ENCODE measurements at places on chromosomes 3 and 15. TPM values are rescaled to one million over a fixed set of nuclear protein-coding genes. Genes with fewer than 3 reads are reported as not detected.

GRCh38 chr15:74377831-74378766 is 10.7 kb upstream of the CYP11A1 start:
- DNase-seq = no peak
- no peak overlapping the region for H3K27ac ChIP-seq
- no peak overlapping the region for H3K4me3 ChIP-seq
- no peaks in the 10 kb centered on the region for H3K36me3 ChIP-seq
- peaks cover 4% of the 10 kb centered on the region for H3K27me3 ChIP-seq
- peaks cover 11% of the 10 kb centered on the region for H3K4me1 ChIP-seq

GRCh38 chr3:171690281-171690680 is 120.0 kb downstream of the PLD1 start:
- DNase-seq = no peak
- peaks cover 7% of the 10 kb centered on the region for H3K4me1 ChIP-seq
- H3K36me3 ChIP-seq = peaks cover 15% of the 10 kb centered on the region
- H3K27me3 ChIP-seq = no peaks in the 10 kb centered on the region
- H3K27ac ChIP-seq = no peak overlapping the region
- H3K4me3 ChIP-seq = no peak overlapping the region

DNA sequence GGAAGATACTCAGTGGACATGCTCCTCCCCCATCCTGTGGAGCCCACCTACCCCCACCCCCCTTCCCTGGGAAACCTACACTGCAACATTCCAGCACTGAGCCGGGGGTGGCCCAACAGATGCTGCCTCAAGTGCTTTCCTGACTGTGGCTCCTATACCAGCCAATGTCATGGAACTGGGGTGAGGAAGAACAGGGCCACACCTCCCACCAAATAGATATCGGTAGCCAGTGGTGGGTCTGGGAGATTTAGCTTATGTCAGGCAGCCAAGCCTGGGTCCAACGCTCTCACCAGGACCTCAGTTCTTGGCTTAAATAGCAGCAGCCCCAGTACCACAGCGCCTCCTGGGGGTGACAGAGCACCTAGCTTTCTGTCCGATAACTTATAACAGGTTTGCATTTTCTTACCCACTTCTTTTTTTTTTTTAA is 30.3 kb downstream of the CDC25A start:
- DNase-seq = peak; percentile 36
- H3K4me1 ChIP-seq = no peaks in the 10 kb centered on the region
- no peak overlapping the region for H3K27ac ChIP-seq
- H3K27me3 ChIP-seq = no peaks in the 10 kb centered on the region

- DNase-seq = no peak
- H3K4me3 ChIP-seq = no peak overlapping the region
- H3K27ac ChIP-seq = no peak overlapping the region
- no peaks in the 10 kb centered on the region for H3K36me3 ChIP-seq
- H3K27me3 ChIP-seq = no peaks in the 10 kb centered on the region
- no peaks in the 10 kb centered on the region for H3K4me1 ChIP-seq
Measured at GRCh38 chr3:133381346-133382109, 18.3 kb upstream of the BFSP2 start.

DNA sequence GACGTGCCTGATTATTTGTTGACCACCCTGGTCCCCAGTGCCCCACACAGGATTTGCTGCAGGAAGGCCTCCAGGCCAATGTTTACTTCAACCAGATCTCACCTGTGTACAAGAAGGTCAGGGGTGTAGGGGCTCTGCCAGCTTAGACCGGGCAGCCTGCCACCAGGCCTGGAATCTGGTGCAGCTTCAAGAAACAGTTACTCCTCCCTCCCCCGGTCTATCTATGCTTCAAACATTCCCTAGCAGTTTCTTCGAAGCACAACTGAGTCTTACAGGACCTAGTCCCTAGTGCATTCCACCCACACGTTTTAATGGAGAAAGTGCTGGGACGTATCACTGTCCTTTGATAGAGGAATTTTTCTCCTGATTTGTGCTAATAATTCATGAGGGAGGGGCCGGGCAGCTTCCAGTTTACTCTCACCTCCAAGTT is 8.0 kb downstream of the SH3BP5 start:
- DNase-seq = no peak
- no peaks in the 10 kb centered on the region for H3K27me3 ChIP-seq
- no peaks in the 10 kb centered on the region for H3K36me3 ChIP-seq
- peaks cover 17% of the 10 kb centered on the region for H3K4me1 ChIP-seq
- H3K27ac ChIP-seq = no peak overlapping the region

- DNase-seq = no peak
- no peaks in the 10 kb centered on the region for H3K36me3 ChIP-seq
- no peaks in the 10 kb centered on the region for H3K4me1 ChIP-seq
- no peaks in the 10 kb centered on the region for H3K27me3 ChIP-seq
Measured at GRCh38 chr3:7610634-7611033, 749.7 kb downstream of the GRM7 start.

- no peaks in the 10 kb centered on the region for H3K27me3 ChIP-seq
- no peaks in the 10 kb centered on the region for H3K4me1 ChIP-seq
- H3K36me3 ChIP-seq = no peaks in the 10 kb centered on the region
- no peak overlapping the region for H3K27ac ChIP-seq
- no peak overlapping the region for H3K4me3 ChIP-seq
- DNase-seq = no peak
Measured at GRCh38 chr3:110413807-110414748, 657.5 kb upstream of the NECTIN3 start.

DNA sequence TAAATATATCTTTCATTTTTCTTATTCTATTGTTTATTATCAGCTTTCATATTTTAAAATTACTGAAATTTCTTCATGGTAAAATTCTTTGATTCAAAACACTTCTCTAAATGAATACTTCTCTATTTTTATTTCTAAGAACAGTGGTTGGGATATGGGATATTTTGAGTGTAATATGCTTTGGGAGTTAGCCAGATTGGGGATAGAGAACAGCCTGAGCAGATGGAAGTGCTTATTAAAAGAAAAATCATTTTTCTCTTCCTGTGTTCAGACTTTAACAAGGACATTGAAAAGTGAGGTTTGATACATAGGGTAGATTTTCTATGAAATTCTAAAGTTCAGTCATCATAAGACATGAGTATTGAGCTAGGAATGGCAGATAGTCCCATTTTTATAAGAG is 84.8 kb downstream of the COL6A5 start:
- no peak for DNase-seq
- no peaks in the 10 kb centered on the region for H3K36me3 ChIP-seq
- H3K27ac ChIP-seq = no peak overlapping the region
- H3K27me3 ChIP-seq = no peaks in the 10 kb centered on the region
- no peak overlapping the region for H3K4me3 ChIP-seq

DNA sequence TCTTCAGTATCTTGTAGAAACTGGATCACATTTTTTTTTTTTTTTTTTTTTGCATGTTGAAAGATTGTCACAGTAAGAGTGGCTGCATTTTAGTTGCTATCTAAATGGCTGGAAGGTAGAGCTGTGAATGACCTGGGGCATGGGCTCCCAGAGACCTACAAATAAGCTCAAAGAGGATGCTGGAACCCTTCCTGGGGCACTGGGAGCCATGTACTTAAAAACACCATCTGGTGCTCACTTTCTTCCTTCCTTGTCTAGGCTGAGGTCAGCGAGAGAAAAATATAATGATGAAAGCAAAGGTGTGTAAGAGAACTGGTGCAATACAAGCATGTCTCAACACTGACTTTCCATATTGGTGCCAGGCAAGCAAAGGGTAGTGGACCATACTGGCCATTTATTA is 323.9 kb downstream of the SV2B start:
- no peaks in the 10 kb centered on the region for H3K36me3 ChIP-seq
- no peaks in the 10 kb centered on the region for H3K4me1 ChIP-seq
- no peak overlapping the region for H3K4me3 ChIP-seq
- H3K27ac ChIP-seq = no peak overlapping the region

GRCh38 chr15:42108189-42108588 is 13.8 kb upstream of the PLA2G4D start:
- H3K27me3 ChIP-seq = no peaks in the 10 kb centered on the region
- peaks cover 2% of the 10 kb centered on the region for H3K4me1 ChIP-seq
- no peak overlapping the region for H3K4me3 ChIP-seq
- H3K36me3 ChIP-seq = no peaks in the 10 kb centered on the region
- no peak for DNase-seq
- H3K27ac ChIP-seq = no peak overlapping the region

DNA sequence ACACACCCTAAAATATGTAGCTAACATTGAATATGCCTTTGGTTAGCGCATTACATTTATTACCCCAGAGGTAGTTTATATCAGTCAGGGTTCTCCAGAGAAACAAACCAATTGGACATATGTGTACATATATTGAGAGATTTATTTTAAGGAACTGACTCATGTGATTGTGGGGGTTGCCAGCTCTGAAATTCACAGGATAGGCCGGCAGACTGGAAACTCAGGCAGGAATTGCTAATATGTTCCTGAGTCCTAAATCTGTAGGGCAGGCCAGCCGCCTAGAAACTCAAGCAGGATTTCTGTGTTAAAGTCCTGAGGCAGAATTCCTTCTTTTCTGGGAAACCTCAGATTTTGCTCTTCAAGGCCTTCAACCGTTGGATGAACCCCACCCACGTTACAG is 189.7 kb downstream of the CDIN1 start:
- H3K27ac ChIP-seq = no peak overlapping the region
- no peaks in the 10 kb centered on the region for H3K27me3 ChIP-seq
- H3K36me3 ChIP-seq = no peaks in the 10 kb centered on the region
- H3K4me3 ChIP-seq = no peak overlapping the region
- peaks cover 9% of the 10 kb centered on the region for H3K4me1 ChIP-seq
- no peak for DNase-seq

DNA sequence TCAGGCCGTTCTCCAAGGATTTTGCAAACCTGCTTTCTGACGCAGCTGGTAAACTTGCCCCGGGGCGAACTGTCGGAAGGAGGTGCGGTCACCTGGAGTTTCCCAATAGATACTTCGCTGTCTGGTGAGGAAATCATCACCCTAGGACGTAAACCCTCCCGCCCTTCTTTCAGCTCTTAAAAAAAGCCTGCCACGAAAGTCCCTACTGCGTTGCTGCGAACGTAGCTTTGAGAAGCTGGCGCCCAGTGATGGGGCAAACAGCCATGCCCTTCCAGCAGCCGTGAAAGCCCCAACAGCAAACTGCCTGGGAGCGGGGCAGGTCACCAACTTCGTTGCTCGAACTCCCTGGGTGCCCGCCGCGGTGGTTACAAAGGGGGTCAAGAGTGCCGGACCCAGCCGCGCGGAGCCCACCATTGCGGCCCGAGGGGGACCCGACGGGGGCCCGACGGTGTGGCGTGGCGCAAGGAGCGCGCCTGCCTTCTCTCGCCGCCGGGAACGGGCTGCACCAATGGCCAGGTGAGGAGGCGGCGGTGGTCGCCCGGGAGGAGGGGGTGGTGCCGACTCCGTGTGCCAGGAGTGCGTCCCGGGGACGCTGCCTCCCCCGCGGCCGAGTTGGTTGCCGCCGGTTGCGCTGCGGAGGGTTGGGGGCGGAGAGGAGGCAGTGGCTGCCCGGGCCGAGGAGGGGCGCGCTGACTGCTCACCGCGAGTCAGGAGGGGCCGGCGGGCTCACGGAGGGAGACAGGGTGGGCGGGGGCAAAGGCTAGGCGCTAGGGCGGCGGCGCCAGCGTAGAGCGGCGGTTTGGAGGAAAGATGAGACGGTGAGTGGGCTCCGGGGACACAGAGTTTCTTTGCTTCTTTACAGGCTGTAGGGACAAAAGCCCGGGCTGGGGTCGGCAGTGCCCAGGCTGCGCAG is at the start of gene PHLDB2:
Gene PHLDB2 (plus strand): TSS at position 205 of the 913 bp plus-strand sequence. CDS start 24,813 bp downstream, outside the sequence.
- peak; percentile 70 for DNase-seq
- H3K36me3 ChIP-seq = no peaks in the 10 kb centered on the region
- no peaks in the 10 kb centered on the region for H3K27me3 ChIP-seq
- peak within 1 kb of the TSS; percentile 79 for H3K27ac ChIP-seq

Gene NCK1
- polyA plus RNA-seq = 23.3 TPM

Gene PLIN1
- polyA plus RNA-seq = 0.34 TPM

Gene WDR49
- polyA plus RNA-seq = 0.13 TPM

Gene ALG1L2
- 0.91 TPM for polyA plus RNA-seq

Gene BTLA
- 1.0 TPM for polyA plus RNA-seq

Gene GOLGA6A
- 0.15 TPM for polyA plus RNA-seq

Gene CPEB1
- 1.5 TPM for polyA plus RNA-seq

Gene MME
- polyA plus RNA-seq = 307 TPM
